ENCODE measurements at places on chromosomes 12 and 14. TPM values are rescaled to one million over a fixed set of nuclear protein-coding genes. Genes with fewer than 3 reads are reported as not detected.

FKBP3 gene
- total RNA-seq, result 50.8 TPM

KLHL33 gene
- total RNA-seq, result 1.2 TPM

CCDC184 gene
- total RNA-seq, result 8.7 TPM

ESPL1 gene
- total RNA-seq, result 0.12 TPM

AQP2 gene
- not detected for total RNA-seq

ADAM20 gene
- total RNA-seq, result 1.3 TPM

PDZRN4 gene
- 1.5 TPM for total RNA-seq

DPPA3 gene
- not detected for total RNA-seq

CLEC1A gene
- total RNA-seq, result 1.5 TPM

IRAK3 gene
- total RNA-seq, result 2.1 TPM

MIPOL1 gene
- 29.5 TPM for total RNA-seq

PTCSC3 gene
- total RNA-seq, result not detected

SPTB gene
- 1.4 TPM for total RNA-seq

RHEBL1 gene
- 0.22 TPM for total RNA-seq

SLC39A5 gene
- 0.60 TPM for total RNA-seq

GRIP1 gene
- 3.9 TPM for total RNA-seq

GPRC5D gene
- total RNA-seq, result not detected

SSTR1 gene
- 0.57 TPM for total RNA-seq

PRKD1 gene
- 18.5 TPM for total RNA-seq

GARIN6 gene
- not detected for total RNA-seq

GPD1 gene
- total RNA-seq, result 0.23 TPM

LALBA gene
- total RNA-seq, result not detected

TOMM20L gene
- total RNA-seq, result not detected

BMAL2 gene
- 0.43 TPM for total RNA-seq

PLD4 gene
- total RNA-seq, result 0.32 TPM

OTOGL gene
- 0.26 TPM for total RNA-seq

CCDC38 gene
- total RNA-seq, result 0.25 TPM

OR4Q3 gene
- total RNA-seq, result not detected

KCNMB4 gene
- 3.9 TPM for total RNA-seq

ALX1 gene
- total RNA-seq, result 0.23 TPM
